T-cell (primary cell): ENCODE measurements at places on chromosomes 7 and 10.

- DNase-seq, result no peak
Measured at GRCh38 chr10:89283936-89284475, 17.8 kb upstream of the IFIT2 start.

DNA sequence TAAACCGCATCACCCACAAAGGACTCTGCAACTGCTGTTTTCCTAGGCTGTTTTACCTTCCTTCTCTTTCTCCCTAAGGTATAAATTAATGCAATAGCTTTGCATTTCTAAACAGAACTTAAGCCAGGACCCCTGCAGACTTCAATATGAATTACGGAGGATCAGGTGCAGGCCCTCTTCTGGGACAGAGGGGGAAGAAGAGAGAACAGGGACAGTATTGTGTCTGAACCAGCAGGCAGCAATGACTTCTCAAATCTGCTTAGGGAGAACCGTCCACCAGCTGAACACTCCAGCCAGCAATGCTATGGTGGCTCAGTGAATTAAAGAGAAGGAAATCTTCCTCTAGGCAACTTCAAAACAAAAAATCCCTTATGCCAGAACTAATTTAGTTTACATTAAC is 35.7 kb downstream of the POLR3A start:
- no peak for DNase-seq

GRCh38 chr10:72309290-72310240 is 35.8 kb downstream of the DDIT4 start:
- DNase-seq, result no peak

DNA sequence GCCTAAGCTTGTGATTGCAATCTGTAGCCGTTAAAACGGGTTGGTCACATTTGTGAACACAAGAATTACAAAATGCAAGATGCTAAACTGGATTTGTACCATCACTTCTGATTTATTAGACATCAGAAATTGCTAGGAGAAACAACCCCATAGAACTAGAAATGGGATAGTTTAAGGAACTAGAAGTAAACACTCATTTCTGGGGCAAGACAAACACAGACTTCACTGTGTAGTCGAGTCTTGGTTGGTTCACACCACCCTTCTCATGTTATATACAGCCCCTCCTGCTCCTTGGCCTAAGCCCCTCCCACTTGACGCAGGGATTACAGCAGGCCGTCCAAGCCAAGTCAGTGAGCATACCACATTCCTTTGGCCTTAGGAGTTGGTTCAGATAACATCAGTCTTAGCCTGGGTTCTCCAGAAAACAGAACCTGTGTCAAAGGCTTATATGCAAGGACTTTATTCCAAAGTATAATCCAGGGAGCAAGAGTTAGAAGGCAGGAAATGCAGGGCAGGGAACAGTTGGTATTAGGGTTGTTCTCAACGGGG is 2.0 kb upstream of the NRAP start:
- no peak for DNase-seq

- no peak for DNase-seq
Measured at GRCh38 chr10:77355844-77356243, 281.8 kb downstream of the KCNMA1 start.

DNA sequence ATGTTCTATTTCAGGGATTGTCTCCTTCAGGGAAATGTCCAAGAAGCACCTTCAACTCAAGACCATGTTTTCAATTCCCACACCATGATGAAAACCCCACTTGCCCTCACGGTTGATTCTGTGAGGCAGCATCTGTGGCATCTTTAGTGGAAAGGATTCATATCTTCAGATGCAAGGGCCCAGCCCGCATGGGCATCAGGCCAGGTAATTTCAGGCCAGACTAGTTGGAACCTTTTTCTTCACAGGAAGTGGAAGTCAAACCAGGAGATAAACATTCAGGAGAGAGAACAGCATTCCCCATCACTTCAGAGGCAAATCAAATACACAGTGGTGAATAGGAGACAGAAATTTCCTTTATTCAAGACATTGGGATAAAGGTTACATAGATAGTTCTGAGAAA is 88.8 kb downstream of the JCAD start:
- no peak for DNase-seq

GRCh38 chr10:116671274-116671926 is 50.6 kb downstream of the PNLIPRP2 start:
- no peak for DNase-seq

- no peak for DNase-seq
Measured at GRCh38 chr7:114981323-114981722, 59.4 kb downstream of the MDFIC start.

DNA sequence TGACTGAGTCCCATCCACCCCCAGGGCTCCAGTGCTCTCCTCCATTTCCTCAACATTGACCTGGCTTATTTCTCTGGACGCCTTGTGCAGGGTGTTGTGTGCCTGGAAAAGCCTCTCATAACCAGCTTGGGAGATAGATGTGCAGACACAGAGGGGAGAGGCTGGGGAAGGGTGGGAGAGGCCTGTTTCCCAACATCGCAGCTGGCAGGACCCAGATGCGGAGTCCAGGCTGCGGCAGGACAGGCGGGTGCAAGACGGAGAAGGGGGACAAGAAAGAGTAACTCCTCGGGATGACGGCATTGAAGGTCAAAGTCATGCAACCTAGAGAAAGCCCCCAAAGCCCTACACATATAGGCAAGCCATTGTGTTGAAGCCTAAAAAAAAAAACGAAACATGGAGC is 54.1 kb upstream of the ANTXRL start:
- DNase-seq, result no peak

DNA sequence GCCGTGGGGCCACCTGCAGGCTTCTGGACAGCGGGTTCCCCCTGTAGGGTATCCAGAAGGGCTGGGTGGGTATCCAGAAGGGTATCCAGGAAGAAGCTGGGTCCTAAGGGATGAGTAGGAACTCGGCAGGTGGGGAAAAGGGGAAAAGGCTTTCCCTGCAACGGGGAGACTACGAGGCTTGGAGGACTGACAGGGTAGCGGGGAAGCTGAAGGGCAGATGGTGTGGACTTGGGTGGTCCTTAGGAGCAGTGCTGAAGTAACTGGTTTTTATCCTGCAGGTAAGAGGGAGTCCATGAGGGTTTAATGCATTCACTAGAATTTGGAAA is 525 bp downstream of the UBE2D4 start:
- no peak for DNase-seq

DNA sequence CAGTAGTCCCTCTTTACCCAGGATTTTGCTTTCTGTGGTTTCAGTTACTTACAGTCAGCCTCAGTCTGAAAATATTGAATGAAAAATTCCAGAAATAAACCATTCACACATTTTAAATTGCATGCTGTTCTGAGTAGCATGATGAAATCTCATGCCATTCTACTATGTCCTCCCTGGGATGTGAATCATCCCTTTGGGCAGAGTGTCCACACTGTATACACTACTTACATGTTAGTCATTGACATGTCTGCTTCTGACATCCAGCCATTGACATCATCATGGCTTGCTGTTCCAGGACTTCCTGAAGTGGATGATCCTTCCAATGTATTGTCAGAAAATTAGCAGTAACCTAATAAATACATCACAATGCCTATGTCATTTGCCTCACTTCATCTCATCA is 34.6 kb upstream of the MALRD1 start:
- DNase-seq, result no peak

DNA sequence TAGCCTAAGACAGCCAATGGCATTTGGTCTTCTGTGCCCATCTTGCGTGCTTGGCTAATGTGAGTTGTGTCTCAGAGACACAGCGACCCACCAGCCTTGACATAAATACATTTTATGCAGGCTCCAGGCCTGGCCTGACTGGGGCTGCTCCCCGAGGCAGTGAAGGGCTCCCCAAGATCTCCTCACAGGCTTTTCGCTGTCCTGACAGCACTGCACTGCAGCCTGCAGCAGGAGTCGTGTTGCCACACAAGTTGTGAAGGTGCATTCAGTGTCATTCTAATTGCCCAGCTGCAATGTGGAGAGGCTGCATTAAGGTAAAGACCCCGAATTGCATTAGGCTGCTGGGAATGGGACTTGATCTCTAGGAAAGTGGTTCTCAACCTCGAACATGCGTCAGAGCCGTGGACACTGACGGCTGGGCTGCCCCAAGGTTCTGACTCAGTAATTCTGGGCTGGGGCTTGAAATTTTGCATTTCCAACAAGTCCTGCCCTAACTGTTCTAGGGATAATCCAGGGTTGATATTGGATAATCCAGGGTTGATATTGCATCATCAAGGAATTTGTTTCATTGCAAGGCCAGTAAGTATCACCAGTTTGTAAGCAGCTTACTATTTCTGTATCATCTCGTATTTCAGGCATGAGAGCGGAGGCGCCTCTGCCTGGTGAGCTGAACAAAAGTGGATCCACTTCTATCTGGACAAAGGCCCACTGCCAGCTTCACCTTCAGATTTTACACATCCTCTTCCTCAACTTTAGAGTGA is 108.7 kb upstream of the INSIG1 start:
- no peak for DNase-seq

DNA sequence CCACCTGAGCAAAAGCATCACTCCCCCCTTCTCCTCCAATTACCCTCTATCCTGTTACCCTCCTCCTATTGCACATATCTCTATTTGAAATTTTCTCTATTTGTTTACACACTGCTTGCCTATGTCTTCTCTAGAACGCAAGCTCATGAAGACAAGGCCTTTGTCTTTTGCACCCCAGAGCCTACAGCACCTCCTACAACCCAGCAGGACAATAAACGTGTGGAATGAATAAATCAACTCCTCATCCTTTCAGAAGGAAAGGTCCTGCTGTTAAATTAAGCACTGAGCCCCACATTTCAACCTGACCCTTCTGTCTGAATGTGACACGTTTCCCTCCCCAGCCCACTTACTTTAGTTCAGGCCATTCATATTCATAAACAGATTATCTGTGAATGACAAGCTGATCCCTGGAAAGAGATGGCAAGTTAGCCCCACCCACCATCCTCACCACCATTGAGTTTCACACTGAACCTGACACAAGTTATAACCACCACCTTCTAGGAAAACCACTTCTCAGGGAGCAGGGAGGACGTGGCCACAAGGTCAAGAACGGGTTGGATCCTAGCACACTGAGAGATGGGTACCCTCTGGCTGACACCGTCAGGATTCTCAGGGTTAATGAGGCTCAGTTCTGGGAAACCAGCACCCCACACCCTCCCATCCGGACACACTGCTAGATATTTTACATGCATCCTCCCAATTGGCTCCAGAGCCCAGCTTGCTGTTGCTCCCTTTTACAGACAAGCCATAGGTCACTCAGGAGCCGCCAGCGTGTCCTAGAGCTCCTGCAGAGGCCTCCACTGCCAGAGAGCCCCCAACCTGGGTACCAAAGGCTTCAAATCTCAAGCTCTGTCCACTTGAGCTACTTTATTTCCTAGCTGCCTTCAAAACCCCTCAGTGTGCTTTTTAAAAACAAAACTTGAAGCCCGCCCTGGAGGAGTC is 934 bp downstream of the PRTFDC1 start:
- DNase-seq, result no peak

DNA sequence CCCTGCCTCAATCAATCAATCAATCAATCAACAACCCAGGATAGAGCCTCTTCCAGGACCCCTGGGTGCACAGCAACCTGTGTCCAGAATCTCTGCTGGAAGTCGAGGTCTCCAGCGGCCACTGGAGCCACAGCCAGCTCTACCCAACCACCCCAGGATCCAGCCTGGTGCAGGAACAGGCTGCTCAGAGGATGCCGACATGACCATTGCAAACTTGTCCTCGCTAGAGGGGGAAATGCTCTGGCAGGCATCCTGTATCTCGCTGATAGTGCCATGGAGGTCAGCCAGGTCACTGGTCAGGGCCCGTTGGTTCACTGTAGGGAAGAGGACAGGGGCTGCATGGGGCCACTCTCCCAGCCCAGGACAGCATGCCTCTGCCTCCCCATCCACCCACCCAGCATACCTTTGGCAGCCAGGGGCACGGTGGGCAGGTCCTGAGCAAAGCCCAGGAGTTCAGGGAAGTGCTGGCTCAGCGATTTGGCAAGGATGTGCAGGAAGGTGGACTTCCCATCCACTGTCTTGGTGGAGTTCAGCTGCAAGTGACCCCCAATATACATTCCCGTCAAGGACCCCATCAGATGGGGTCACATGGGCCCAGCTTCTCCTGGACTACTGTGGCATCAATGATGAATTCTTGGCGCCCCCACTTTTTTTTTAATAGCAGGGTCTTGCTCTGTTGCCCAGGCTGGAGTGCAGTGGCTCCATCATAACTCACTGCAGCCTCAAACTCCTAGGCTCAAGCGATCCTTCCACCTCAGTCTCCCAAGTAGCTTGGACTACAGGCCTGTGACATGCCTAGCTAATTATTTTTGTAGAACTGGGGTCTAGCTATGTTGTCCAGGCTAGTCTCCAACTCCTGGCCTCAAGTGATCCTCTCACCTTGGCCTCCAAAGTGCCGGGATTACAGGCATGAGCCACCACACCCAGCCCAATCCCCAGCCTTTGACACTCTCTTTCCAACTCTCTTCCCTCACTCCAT is 49.4 kb downstream of the GRID2IP start:
- DNase-seq, result no peak

DNA sequence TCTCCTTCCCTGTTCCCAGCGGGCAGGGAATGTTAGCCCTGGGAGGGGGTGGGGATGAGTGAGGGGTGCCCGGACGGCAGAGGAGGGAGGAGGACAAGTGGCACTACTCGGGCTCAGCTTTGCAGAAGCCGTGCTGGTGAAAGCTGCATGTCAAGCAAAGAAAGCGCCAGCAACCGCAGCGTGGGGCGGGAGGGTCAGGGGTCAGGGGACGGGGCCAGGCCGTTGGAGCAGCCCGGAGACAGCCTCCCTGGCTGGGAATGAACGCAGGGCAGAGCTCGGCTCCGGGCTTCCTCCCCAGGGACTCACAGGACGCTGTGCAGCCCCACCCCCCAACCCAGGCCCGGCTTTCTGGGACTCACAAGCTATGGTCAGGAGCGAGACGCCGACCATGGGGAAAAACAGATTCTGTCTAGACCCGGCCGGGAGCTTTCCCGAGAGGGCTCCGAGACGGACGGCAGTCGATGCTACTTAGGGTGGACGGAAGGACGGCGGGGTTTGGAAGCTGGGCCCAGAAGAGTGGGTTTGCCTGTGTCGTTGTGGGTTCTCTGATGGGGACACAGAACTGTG is 113.4 kb downstream of the VIPR2 start:
- no peak for DNase-seq

DNA sequence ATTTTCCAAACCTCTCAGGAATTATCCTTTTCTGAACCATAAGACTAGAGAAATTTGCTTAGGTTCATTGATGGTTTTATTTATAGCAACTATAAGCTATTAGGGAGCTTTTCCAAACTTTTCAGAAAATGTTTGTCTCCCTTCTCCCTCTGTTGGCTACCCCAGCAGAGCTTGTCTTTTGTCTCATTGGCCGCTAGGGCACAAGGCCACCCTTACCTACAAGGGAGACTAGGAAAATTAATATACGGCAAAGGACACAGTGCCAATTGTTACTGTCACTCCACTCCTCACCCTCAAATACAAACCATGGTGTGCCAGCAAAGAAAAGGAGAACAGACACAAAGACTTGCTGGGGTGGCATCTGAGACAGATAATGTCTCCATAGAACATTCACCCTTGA is 471.4 kb downstream of the XPNPEP1 start:
- DNase-seq, result no peak

- DNase-seq, result no peak
Measured at GRCh38 chr10:1549591-1550290, 187.6 kb downstream of the ADARB2 start.

DNA sequence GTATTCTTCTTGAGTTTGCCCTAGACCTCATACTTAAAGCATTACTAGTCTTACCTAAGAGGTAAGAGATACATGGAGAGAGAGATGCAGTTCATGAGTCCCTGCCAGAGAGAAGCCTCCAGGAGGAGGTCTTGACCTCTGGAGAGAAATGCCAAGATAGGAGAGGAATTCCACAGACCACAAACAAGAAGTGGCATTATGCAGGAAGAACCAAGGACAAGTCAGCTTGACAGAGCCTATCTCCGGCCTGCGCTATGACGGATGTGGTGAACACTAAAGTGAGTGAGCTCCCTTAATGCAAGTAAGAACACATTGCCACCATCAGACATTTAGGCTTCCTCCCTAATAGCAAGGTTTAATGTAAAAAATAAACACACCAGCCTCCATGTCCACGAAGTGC is 27.9 kb upstream of the COL1A2 start:
- DNase-seq, result peak; percentile 1
